ENCODE measurements at places on chromosomes 12 and 14. TPM values are rescaled to one million over a fixed set of nuclear protein-coding genes. Genes with fewer than 3 reads are reported as not detected.

COCH gene
- 7.9 TPM for total RNA-seq

SRGAP1 gene
- 10.8 TPM for total RNA-seq

SAMD15 gene
- 0.93 TPM for total RNA-seq

ADAM20 gene
- 0.76 TPM for total RNA-seq

CLEC6A gene
- not detected for total RNA-seq

All from suprapubic skin (tissue), 4 donors.